ENCODE measurements at places on chromosomes 16 and 17. TPM values are rescaled to one million over a fixed set of nuclear protein-coding genes. Genes with fewer than 3 reads are reported as not detected.
A peak's percentile ranks its signal among the peaks of the same experiment; 100 is the strongest.

The CACNB1 gene
- total RNA-seq, result 11.9 TPM

GRCh38 chr17:45197108-45197507 is 24.6 kb upstream of the FMNL1 start:
- no peak for DNase-seq

GRCh38 chr17:60327901-60328273 is 64.0 kb downstream of the USP32 start:
- no peak for DNase-seq

The MYLK3 gene
- not detected for total RNA-seq

GRCh38 chr17:37283414-37283961 is 92.3 kb upstream of the C17orf78 start:
- DNase-seq, result no peak

DNA sequence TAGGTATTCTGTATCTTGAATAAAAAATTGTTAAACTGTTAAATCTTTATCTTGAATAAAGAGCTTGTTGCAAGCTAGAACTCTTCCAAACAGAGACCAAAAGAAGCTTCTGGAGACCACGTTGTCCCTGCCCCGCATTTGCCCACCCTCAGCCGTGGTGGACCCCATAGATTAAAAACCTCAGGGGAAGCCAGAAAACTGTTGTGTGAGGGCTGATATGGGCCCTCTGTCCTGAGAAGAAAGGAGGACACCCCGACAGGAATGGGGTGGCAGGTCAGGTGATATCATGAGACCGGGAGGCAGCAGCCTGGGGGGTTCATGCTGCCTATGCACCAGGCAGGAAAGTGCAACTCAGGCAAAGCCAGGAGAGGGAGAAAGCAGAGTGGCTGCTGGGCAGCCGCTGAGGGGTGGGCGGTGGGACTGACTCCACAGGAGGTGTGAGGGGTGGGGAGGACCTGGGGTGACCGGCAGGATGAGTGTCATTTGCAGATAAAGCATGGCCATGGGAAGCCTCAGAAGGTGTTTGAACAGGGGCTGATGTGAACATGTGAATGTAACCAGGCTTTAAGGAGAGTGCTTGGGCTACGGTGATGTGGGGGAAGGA is 147.8 kb downstream of the IRF8 start:
- DNase-seq, result no peak

The EVPLL gene
- not detected for total RNA-seq

The CNTROB gene
- 33.6 TPM for total RNA-seq

- no peak for DNase-seq
These were observed 2.8 kb downstream of the ZPBP2 start for GRCh38 chr17:39870776-39871175.

The VMO1 gene
- total RNA-seq, result not detected

DNA sequence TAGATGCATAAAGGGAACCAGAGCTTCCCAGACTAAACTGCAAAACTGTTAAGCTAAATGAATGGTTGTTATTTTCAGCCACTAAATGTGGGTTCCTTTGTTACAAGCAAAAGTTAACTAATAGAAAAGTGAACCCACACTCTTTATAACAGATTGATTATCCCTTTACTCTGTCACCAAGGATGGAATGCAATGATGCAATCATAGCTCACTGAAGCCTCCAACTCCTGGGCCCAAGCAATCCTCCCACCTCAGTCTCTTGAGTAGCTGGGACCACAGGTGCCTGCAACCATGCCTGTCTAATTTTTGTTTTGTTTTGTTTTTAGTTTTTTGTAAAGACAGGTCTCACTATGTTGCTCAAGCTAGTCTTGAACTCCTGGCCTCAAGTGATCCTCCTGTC is 6.5 kb downstream of the KRT9 start:
- no peak for DNase-seq

DNA sequence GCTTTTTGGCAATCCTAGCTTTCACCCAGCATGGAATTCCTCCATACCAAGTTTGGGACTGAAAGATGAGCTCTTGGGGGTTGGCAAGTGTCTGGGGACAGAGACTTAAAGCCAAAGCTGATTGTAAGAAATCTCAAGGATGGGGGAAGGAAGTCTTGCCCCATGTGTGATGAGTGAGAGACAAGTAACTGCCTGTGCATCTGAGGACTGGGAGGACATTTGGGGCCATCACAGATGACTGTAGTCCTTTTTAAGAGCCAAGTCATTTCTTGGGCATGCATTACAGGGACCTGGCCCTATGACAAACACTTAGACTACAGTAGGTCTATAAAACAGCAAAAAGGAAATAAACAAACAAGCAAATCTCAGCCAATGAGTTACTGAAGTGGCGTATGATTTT is 36.3 kb upstream of the CCL2 start:
- no peak for DNase-seq

GRCh38 chr17:77489893-77490255 is 349.1 kb downstream of the SEC14L1 start:
- DNase-seq, result no peak

DNA sequence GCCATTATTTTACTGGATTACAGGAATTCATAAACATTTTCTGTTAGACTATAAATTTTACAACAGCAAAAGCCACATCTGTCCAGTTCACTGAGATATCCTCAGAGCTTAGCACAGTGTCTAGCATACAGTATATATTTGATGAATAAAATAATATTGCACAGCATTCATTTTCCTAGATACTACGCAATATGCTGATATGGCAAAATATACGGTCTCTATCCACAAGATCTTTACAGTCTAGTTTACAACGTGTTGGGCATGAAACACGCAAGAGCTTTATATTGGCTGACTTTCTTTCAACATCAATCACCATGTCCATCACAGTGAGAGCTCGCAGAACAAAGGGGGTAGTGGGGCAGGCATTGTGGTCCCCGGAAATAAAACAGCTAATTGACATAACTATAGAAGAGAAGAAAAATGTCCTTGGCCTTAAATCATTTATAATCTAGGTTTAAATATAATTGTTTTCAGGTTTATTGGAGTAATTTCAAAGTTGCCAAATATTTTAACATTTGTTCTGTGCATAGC is 43.5 kb downstream of the ZNF652 start:
- DNase-seq, result no peak

The AOC3 gene
- 1.1 TPM for total RNA-seq

- DNase-seq, result no peak
These were observed 8.9 kb downstream of the ALOX15 start for GRCh38 chr17:4632581-4632920.

- no peak for DNase-seq
These were observed 51.2 kb downstream of the WDR45B start for GRCh38 chr17:82596837-82597672.

GRCh38 chr17:37527249-37527851 is 37.7 kb downstream of the DUSP14 start:
- DNase-seq, result peak; percentile 54

- no peak for DNase-seq
These were observed 27.0 kb upstream of the SMURF2 start for GRCh38 chr17:64689106-64689505.

GRCh38 chr17:6862825-6863224 is 31.3 kb upstream of the TEKT1 start:
- DNase-seq, result no peak

- DNase-seq, result no peak
These were observed 12.3 kb downstream of the CACNG4 start for GRCh38 chr17:66976781-66977201.

The HSD11B2 gene
- not detected for total RNA-seq

Measured in naive thymus-derived CD4-positive, alpha-beta T cell (primary cell).